ENCODE measurements at places on chromosomes 1 and 21.

DNA sequence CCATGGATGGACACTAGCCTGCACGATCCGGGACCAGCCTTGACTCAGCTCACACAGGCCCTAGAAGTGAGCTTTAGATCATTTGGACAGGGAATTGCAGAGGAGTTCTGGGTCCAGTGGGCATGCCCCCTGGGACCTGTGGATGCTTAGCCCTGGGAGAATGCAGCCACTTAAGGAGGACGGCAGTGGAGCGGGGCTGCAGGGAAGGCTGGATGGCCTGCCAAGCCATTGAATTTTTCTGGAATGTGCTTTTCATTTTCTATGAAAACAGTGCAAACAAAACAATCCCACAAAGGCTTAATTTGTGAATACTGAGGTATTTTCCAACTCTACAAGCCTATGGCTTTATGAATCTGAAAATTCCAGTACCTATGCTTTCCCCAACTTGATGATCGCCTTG is 80.4 kb upstream of the GCLM start:
- DNase-seq, result no peak

GRCh38 chr1:207811920-207812720 is 60.3 kb downstream of the CD46 start:
- peak; percentile 80 for DNase-seq

GRCh38 chr1:100627054-100627716 is 89.2 kb downstream of the GPR88 start:
- no peak for DNase-seq

- DNase-seq, result no peak
Observed at GRCh38 chr1:46457178-46457577, 32.5 kb upstream of the DMBX1 start.

DNA sequence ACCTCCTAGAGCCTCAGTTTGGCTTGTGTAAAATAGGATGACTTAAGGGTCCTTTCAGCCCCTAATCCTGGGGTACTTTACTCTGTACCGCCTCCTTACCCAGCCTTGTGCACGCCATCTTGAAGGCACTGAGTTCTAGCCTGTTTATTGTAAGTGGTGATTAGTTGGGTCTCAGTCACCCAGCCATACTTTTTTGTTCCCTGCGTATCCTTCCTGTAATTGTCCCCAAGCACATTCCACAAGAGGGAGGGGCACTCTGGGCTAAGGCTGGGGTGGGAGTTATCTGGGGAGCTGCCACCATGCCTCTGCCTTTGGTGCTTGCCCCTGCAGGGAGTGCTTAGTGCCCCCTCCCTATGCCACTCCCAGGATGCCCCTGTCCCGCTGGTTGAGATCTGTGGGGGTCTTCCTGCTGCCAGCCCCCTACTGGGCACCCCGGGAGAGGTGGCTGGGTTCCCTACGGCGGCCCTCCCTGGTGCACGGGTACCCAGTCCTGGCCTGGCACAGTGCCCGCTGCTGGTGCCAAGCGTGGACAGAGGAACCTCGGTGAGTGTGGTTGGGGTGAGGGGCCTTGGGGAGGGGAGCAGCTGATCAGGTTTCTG is 856 bp downstream of the FDPS start:
- DNase-seq, result no peak

GRCh38 chr1:194045416-194045815 is 859.0 kb upstream of the B3GALT2 start:
- no peak for DNase-seq

- DNase-seq, result no peak
Observed at GRCh38 chr1:165114889-165115285, 241.6 kb downstream of the LMX1A start.

- DNase-seq, result no peak
Observed at GRCh38 chr21:31265366-31266013, 78.6 kb downstream of the TIAM1 start.

GRCh38 chr1:89850844-89851415 is 30.1 kb downstream of the LRRC8D start:
- DNase-seq, result no peak

GRCh38 chr1:175708787-175709186 is 34.6 kb downstream of the TNR start:
- DNase-seq, result no peak

GRCh38 chr1:12065872-12066271 is 2.8 kb downstream of the TNFRSF8 start:
- DNase-seq, result no peak

DNA sequence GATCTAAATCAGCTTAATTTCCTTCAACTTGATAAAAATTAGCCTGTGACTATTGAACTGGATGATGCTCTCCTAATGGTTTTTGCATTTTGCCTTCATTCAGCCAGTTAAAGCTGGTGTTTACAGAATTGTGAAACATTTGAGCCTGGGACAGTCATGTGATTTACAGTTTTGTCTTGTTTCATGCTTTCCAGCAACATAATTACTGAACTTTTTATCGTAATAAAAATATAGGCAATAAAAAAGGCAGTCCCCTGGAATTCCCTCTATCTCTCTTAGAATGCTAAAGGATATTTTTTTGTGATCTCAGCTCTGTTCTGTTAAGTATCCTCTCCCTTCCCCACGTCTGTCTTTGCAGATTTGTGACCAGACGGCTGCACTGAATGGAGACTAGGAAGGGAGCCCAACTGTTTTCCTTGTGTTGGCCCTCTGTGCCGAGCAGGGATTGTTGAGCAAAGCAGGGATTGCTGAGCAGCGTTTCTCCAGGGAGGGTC is 70.3 kb upstream of the RGL1 start:
- no peak for DNase-seq

GRCh38 chr1:88973520-88974137 is 18.8 kb downstream of the KYAT3 start:
- no peak for DNase-seq

DNA sequence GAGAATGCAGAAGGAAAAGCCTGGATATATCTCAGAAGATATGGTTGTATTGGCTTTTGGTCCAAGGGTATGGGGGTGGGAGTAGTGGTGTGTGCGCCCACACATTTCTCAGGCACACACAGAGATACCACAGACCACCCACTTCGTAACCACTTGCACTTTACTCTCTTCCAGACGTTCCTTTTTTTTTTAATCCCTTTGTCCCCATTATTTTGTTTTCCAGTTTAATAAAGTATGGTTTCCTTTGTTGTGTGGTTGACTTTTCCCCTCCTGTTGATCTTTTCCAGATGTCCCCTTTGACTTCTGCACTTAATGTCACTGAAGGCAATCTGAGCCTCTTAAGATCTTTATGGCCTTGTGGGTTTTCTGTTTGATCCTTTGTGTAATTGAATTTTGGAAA is 10.5 kb upstream of the TARS2 start:
- DNase-seq, result no peak

DNA sequence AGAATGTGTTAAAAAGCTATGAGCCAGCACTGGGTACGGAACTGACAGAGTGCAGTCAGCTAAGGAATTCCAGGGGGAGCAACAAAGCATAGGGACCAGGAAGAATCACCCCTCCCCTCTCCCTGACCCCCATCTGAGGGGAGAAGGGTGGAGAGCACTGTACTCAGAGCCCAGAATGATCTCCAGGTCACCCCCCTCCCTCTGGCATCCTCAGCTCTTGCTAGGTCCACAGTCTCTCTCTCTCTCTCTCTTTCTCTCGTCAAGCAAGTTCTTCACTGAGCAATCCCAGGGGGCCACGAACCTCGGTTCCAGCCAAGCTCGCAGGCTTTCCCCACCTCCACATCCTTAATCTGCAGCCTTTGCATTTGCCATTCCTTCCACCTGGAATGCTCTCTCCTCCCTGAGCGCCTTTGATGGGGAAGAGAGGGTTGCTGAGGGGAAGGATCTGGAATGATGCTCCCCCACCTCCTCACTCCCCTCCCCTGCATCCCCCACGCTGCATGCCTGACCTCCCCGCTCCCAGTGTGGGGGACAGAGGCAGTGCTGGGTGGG is 6.7 kb upstream of the WASF2 start:
- DNase-seq, result no peak

DNA sequence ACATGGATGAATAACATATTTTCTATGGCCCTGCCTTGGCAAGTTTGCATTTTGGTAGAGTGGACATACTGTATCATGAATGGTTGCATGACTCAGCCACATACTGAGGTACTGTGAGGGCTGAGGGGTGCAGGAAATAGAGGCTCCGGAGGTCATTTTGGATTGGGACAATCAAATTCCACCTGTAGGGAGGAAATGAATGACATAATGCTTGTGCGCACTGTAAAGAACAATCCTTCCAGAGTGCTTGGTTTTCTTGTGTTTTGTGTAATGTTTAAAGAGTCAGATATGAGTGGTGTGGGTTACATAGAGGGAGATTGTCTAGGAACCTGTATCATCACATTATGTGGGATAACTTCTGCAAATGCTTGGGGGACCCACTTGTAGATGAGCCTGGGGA is 329.9 kb upstream of the PROX1 start:
- DNase-seq, result no peak

DNA sequence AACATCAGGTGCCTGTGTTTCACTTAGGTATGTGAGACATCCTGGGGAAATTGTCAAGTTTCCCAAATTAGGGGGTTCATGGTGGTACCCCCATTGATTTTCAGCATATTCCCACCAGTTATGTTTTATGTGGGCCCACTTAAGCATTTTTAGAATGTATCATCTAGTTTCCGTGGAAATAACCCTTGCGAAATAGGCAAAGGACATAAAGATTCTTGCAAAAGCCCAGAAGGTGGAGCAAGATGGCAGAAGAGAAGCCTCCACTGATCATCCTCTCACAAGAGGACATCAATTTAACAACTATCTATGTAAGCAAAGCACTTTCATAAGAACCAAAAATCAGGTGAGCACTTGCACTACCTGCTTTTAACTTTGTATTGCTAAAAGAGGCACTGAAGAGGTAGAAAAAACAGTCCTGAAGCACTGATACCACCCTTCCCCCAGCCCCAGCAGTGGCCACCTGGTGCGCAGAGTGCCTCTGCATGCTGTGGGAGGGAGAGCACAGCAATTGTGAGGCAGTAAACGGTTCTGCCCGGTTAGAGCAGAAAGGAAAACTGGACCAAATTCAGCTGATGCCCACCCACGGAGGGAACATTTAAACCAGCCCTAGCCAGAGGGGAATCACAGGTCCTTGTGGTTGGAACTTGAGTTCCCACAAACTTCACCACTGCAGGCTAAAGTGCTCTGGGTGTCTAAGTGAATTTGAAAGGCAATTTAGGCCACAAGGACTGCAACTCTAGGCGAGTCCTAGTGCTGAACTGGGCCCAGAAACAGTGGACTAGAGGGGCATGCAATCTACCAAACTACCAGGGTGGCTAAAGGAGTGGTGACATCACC is 23.2 kb downstream of the MCOLN2 start:
- no peak for DNase-seq

DNA sequence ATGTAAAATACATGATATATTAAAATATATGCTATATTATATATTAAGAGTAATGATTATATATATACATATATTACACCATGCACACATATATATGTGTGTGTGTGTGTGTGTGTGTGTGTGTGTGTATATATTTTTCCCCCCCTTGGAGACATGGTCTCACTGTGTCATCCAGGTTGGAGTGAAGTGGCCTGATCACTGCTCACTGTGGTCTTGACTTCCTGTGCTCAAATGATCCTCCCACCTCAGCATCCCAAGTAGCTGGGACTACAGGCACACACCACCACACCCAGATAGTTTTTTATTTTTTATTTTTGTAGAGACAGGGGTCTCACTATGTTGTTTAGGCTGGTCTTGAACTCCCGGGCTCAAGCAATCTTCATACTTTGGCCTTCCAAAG is 54.4 kb upstream of the RBM34 start:
- no peak for DNase-seq

GRCh38 chr1:229001467-229002011 is 266.3 kb downstream of the RHOU start:
- DNase-seq, result no peak

GRCh38 chr1:93079685-93080141 is 630 bp downstream of the MTF2 start:
- peak; percentile 62 for DNase-seq

GRCh38 chr1:171484760-171485374 is 463 bp upstream of the PRRC2C start:
- no peak for DNase-seq

DNA sequence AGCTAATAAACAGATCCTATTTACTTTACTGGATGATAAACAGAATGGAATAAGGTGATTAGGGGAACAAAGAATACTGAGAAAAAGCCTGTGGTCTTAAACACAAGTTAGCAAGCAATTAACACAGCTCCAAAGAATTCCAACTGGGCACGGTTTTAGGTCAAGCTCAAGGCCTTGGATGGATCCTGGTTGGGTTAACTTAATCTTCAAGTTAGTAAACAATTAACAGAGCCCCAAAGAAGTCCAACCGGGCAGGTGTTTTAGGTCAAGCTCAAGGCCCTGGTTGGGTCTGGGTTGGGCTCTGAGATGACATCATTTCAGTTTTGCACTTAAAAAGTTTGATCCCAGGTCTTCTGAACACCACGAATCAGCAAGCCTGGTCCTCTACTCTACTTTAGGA is 1086.3 kb upstream of the TMPRSS15 start:
- no peak for DNase-seq

DNA sequence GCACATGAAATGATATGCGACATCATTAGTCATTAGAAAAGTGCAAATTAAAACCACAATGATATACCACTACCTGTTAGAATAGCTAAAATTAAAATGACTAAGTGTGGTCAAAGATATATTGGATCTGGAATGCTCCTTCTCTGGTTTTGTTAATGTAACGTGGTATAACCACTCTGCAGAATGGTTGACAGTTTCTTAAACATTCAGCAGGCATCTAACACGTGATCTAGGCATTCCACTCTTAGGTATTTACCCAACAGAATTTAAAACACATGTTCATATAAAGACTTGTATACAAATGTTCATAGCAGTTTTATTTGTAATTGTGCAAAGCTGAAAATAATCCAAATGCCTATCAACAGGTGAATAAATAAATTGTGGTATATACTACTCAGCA is 165.0 kb upstream of the PLXNA2 start:
- no peak for DNase-seq

- no peak for DNase-seq
Observed at GRCh38 chr1:175319912-175320230, 127.3 kb upstream of the KIAA0040 start.

- DNase-seq, result no peak
Observed at GRCh38 chr1:67332653-67333529, 25.2 kb downstream of the IL12RB2 start.

Measured in suprapubic skin (tissue), 4 donors.